ENCODE measurements at places on chromosomes 2 and 18.

- no peak for DNase-seq
These were observed 8.3 kb downstream of the PRKAG3 start for GRCh38 chr2:218823196-218823855.

DNA sequence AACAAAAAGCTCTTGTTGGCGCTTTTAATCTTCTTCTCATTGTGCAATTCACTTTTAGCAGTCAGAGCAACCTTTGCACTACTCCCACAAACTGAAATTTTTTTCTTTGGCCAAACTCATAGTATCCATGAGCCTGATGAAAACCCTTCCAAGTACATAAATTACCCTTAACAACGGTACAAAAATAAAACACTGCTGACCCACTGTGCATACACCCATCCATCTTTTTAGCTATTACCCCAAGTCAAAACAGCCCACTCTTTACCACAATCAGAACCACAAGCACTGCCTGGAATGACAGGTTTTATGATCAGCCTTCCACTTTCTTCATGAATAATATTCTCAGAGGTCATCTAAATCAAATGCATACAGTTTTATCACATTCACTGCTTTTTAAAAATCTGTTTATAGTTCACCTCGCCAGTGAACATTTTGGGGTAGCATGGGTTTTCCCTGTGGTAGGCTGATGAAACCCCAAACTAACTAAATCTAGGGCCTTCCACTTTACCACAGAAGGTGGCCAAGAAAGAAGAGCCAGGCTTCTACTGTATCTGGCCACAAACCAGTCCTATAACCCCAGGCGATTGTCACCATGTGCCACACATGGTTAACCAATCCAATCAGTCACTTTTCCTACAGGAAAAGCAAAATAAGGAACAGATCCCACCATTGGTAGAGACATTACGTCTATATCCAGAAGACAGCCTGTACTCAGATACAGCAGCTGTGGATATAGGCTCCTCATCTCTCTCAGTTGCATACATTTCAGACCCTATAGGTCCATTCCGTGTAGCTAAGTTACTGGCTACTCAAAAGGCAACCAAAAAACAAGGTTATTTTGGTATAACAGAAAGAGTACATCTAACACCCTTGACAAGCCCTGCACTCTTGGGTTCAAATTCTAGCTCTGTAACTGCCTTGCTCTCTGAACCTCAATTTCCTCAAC, 171.3 kb downstream of the THADA start:
- DNase-seq, result no peak

DNA sequence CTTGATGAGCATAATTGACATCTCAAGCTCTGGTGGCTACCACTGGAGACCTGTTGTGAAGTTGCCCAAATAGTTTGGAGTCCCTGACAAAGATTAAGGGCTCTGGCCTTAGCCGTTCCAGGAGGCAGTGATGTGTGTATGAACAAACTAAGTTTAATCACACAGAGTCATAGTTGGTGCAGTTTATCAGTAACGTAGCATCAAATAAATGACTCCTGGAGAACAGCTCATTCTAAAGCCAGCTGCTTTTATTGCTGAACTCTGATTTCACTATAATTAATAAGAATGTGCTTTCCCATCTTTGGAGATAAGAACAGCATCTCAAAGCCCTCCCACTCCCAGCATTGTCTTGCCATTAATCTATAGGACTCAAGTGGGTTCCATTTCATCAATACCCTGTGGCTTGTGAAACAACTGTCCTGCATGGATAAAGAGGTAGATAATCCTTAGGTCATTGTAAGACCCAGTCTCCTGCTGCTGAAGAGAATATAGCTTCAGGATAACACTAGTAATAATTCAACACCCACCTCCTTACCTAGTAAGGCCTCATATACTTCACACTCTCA, 211.4 kb upstream of the THUMPD2 start:
- no peak for DNase-seq

DNA sequence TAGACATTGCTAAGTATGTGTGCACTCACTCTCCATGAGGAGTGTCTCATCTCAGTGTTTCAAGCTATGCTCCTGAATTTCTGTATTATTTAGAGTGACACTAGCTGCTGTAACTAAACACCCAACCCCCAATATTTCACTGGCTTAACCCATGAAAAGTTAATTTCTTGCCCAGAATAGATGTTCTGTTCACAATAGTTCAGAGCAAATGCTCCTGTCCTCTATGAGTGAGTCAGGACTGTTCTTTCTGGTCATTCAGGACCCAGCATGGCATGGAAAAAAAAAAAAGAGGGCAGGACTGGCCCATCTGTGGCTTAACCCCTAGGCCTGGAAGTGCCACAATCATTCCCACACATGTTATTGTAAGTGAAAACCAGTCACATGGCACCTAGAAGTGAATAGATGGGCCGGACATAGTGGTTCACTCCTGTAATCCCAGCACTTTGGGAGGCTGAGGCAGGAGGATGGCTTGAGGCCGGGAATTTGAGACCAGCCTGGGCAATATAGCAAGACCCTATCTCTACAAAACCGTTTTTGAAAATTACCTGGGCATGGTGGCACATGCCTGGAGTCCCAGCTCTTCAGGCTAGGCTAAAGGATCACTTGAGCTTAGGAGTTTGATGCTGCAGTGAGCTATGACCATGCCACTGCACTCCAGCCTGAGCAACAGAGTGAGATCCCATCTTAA, 663.6 kb downstream of the IRS1 start:
- DNase-seq, result no peak

GRCh38 chr2:71962911-71963694, 184.6 kb downstream of the CYP26B1 start:
- no peak for DNase-seq

DNA sequence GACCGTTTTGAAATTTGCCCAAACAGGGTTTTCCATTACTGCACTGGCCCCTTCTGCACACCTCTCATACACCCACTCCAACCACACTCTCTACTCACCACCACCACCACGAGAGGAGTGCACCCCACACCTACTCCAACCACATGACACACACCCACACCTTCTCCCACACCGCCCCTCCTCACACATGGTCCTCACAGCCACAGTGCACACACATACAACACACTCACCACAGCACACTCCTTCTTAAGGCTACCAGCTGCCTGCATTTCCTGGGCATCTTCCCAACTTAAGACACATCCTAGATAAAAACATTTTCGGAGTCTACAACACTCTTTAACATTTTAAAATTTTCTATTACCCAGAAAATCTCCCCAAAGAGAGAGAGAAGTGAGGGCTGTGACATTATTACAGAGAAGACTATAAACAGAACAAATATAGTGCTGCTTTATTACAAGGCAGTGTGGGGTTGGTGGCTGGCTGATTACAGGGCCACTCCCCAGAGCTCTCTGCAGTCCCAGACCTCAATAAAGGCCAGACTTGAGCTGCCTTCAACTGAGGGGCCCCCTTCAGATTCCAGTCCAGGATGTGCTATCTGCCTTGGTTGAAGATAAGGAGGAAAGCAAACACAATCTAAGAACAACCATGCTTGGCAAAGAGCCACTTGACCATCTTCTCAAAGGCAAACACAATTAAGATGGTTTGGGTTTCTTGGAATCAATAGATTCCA, 36.1 kb downstream of the NHEJ1 start:
- DNase-seq, result no peak

GRCh38 chr2:16010951-16011620, 70.7 kb downstream of the MYCN start:
- no peak for DNase-seq

- DNase-seq, result no peak
These were observed 86.6 kb upstream of the ODC1 start for GRCh38 chr2:10534514-10535250.

GRCh38 chr2:231671270-231672050, 36.9 kb upstream of the PTMA start:
- DNase-seq, result no peak

DNA sequence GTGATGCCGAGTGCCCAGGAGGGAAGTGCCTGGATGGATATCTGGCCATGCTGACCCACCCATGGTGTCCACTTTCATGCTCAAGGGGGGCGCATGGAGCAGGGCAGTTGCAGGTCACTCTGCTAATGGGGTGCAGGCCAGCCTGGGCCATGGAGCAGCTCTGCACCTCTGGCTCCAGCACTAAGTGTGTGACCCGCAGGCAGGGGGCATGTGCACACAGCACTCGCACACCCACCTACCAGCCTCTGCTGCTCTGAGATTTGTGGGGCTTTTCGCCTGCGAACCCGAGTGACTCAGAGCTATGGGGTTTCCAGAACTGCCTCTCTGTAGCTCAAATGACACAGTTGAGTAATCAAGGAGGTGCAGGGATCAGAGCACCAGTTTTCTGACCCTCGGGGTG, 66.2 kb downstream of the CYP26B1 start:
- no peak for DNase-seq

- DNase-seq, result no peak
These were observed 370.8 kb downstream of the DSEL start for GRCh38 chr18:67145586-67146292.

DNA sequence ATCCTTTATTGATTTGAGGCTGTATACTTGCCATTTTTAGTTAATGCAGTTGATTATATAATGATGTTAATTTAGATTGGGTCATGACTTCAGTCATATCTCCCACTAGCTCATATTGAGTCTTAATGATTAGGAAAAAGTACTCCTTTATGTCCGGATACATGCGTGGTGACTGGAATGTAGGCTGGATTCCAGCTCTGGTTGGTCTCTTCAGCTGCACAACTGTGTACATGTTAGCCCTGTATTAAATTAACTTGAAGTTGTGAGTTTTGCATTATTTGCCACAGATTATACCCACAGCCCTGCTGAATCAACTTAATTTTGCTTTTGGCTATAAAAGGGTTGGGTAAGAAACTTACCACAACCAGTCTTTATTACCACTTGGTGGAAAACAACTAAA, 22.5 kb downstream of the MOB4 start:
- DNase-seq, result no peak

DNA sequence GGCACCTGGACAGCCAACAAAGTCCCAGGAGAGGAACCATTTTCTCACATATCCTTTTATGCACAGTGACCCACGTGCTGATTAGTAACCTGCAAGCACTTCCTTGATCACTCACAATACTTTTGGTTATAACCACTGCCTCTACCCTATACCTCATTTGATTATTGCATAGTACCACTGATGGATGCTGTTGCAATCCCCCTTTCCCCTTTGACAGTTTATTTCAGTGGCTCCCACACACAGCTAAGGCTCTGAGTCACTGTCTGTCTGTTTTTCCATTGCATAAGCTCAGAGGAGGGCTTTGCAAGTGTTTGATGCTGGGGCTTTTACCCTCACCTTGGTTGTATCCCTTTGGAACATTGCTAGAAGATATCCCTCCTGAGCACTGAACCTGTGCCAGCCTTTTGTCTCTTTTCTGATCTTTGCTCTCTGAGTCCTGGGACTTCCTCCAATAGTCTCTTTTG, 101.7 kb upstream of the RBBP8 start:
- no peak for DNase-seq

- no peak for DNase-seq
These were observed 91.0 kb upstream of the CCBE1 start for GRCh38 chr18:59787998-59788790.

GRCh38 chr2:74499940-74500577, 656 bp upstream of the LBX2 start:
- DNase-seq, result no peak

GRCh38 chr2:62410926-62411456, 95.0 kb downstream of the TMEM17 start:
- no peak for DNase-seq

DNA sequence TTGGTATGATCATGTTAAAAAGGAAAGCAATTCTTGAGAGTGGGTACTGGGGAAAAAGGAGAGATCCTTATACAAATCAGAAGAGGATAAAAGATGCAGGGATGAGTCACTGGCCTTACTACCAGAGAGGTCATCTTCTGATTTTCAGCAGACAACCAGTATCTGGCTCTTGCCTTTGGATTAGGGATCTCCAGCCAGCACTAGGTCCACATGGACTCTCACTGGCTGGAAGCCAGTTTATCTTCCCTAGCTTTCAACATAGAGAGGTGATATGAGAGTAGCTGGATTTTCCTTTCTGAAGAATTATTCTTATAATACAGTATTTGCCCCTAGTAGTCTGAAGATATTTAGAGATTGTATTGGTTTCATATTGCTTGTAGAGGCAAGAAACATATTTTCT, 30.2 kb downstream of the CERKL start:
- no peak for DNase-seq

GRCh38 chr18:73739098-73739497, 408.5 kb downstream of the FBXO15 start:
- no peak for DNase-seq

GRCh38 chr2:177187631-177188312, 24.8 kb upstream of the HNRNPA3 start:
- DNase-seq, result no peak

GRCh38 chr2:46737577-46737976, 178.0 kb downstream of the MCFD2 start:
- DNase-seq, result no peak

DNA sequence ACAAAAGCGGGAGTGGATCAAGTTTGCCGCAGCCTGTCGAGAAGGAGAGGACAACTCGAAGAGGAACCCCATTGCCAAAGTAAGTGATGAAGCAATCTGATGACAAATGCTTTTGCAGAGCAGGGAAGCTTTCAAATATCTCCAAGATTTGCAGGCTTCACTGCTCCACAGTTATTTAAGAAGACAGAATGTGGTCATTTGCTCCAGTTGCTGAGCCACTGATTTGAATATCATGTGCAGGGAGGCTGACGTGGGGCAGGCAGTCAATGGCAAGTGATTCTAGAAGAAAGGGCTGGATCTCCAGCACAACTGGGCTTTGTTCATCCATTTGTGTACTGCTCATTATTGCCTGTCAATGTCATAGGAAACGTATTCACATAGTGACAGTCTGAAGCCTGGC, 10.2 kb downstream of the DSG4 start:
- no peak for DNase-seq

- no peak for DNase-seq
These were observed 257.7 kb upstream of the UBE2E3 start for GRCh38 chr2:180722551-180723239.

DNA sequence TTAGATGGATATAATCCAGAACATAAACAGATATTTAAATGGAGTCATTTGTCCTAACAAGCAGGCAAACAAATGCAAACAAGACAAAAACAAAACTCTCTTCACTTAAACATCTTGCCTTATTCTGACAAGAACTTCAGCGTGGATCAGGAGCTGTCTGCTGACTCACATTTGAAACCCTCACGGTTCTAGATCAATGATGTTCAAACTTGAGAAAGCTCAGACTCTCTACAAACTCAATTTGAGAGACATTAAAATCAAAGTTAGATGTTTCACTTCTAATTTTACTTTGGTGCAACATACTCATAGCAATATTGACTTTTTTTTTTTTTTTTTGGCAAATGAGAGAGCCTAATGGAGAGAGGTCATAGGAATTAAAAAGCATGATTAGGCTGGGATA, 362.8 kb upstream of the SLC14A2 start:
- no peak for DNase-seq

DNA sequence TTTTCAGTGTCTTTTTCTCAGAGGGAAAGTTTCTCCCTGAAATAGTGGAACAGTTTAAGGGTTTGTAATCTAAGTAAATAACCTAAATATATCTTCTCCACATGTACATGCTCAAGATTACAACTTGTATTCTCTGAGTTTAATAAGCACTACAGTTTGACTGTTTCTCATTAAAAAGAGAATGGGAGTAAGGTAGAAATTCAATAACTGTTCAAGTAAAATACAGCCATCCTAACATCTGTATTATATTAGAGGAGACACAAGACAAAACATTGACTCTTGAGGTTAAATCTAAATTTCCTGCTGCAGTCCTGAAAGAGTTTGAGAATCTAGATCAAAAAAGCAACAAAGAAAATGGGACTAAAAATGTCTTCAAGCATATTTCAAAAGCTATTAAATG, 73.0 kb upstream of the ZNF397 start:
- no peak for DNase-seq

- DNase-seq, result no peak
These were observed 92.5 kb downstream of the EPB41L5 start for GRCh38 chr2:120105360-120105759.

GRCh38 chr18:46917803-46918600, 600 bp downstream of the KATNAL2 start:
- no peak for DNase-seq

Data from stimulated activated CD8-positive, alpha-beta memory T cell treated with anti-CD3 and anti-CD28 coated beads, Interleukin-4, amount 100 ng/mL, for 24 hours (primary cell).